ENCODE measurements at places on chromosomes 1 and 21.
A peak's percentile ranks its signal among the peaks of the same experiment; 100 is the strongest.

GRCh38 chr1:51541313-51542050 lies 22.4 kb upstream of the EPS15 start:
- DNase-seq = no peak

- no peak for DNase-seq
Measured at GRCh38 chr1:206507284-206508129, at the start of gene RASSF5. RASSF5 (plus strand) TSS chr1:206507531; CDS start chr1:206507603, 72 bp downstream.

DNA sequence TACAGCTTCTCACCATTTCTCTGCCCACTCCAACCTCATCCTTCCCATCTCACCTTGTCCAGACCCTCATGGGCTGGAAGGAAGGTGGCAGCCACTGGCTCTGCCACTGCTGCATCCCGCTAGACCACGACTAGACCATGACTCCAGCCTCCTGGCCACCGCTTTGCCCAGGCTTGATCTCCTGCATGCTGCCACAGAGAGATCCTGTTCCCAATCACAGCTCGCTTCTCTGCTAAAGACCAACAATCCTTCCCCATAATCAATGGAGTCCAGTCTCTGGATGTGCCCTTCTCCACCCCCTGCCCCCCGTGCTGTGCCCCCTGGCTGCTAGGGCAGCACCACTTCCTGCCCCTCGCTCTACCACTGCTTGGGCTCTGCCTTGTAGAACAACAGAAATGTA lies 64.9 kb upstream of the DMRTB1 start:
- DNase-seq = no peak

- DNase-seq = no peak
Measured at GRCh38 chr1:216215169-216215568, 208.1 kb downstream of the USH2A start.

DNA sequence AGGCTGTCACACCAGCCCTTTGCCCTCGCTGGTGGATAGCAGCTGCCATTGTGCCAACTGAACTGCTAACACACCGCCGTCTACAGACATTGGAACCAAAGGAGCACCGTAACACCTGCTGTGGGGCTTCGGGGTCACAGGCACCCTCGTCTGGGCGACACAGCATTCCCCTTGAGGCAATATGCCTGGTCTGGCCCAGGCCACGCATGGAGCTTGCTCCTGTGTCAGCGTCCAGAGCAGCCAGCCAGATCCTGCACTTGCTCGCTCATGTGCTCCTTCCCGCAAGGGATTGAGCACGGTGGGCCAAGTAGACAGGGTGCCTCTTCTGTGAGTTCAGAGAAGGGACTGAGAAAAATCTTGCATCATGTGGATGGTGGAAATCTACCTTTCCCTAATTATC lies 314.6 kb upstream of the PLD5 start:
- no peak for DNase-seq

DNA sequence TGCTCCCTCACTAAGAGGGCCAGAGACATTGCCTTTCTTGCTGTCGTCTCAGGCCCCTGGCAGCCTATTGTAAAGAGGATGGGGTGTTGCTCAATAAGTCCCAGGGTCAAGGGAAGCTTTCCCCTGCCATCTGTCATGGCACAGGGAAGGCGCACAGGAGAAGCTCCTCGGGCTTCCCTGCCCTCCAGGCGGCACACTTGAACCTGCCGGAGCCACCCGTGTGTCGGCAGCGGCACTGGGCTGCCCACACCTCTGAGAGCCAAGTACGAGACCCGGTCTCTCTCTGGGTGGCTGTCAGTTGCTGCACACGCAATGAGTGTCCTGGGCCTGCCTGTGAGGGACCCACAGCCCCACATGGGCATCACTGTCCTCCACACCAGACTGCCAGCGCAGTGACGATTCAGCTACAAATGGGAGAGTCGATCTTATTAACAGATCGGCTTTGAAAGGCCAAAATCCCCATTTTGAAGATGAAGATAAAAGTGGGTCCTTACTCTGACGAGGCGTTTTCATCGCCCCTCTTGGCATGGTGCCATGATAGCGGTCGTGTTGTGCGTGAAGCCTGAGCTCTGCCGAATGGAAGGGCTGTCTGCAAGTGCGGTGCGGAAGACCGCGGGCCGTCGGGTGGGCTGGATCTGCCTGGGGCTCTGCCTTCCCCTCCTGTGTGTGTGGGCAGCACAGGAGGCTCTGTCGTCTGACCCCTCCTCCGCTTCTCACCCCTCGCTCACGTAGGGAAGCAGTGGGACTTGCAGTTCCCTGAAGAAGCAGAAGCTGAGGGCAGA lies 29.2 kb upstream of the PDXK start:
- no peak for DNase-seq

DNA sequence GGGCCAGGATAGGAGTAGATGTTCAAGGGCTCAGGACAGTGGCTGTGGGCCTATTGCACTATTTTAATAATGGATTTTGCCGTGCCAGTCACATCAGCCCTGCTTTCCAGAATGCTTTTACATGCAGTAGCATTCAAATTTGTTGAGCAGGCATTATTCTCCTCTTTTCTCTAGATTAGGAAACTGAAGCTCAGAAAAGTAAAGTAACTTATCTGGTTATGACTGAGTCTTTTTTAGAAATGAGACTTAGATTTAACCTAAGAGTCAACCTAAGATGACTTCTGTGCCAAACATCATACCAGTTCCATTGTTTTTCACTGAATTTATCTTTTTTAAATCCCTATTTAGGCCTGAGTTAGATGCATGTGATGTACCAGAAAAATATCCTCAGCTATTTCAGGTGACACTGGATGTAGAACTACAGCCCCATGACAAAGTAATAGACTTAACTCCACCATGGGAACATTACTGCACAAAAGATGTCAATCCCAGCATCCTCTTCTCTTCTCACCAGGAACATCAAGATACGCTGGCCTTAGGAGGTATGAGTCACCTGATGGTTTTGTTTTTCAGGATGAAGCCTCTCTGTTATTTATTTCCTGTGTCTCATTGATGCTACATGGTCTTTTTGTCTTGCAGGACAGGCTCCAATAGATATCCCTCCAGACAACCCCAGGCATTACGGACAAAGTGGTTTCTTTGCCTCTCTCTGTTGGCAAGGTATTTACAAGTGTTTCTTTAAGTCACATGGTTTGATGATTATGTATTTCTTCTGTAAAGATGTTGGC lies 31.4 kb upstream of the LEPR start:
- DNase-seq = no peak

GRCh38 chr1:63983391-63984256 lies 209.8 kb downstream of the ROR1 start:
- peak; percentile 41 for DNase-seq

DNA sequence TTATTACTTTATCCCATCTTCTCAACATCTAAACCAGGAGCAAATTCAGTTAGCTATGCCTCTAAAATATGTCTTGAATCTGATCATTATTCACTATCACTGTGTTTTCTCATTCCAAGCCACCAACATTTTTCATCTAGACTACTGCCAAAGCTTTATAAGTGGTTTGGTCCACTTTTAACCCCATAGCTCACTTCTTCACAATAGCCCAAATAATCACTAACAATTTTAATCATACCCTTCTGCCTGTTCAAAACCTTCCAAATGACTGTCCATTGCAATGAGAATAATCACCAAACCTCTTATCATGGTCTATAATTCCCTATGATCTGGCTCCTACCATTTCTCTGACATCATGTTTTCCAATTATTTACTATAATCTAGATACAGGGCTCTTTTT lies 149.8 kb upstream of the ZNHIT6 start:
- DNase-seq = no peak

DNA sequence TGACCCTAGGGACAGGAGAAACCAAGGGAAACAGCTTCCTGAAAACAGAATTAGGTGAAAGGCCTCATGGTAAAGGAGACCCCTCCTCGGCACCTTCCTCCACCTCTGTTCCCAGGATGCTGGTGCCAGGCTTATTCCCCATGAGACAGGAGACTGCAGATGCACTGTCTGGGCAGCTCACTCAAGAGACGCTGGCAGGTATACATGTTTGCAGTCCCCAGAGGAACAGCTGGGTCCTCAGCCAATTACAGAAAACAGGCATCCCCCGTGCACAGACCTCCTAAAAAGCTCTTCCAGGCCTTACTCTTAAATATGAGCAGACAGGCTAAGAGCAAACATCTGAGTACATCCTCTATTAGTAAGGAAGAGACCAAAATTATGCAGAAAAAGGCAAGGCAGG lies 6.5 kb downstream of the CCSAP start:
- DNase-seq = no peak

- DNase-seq = no peak
Measured at GRCh38 chr1:59514061-59514909, 217.4 kb downstream of the FGGY start.

DNA sequence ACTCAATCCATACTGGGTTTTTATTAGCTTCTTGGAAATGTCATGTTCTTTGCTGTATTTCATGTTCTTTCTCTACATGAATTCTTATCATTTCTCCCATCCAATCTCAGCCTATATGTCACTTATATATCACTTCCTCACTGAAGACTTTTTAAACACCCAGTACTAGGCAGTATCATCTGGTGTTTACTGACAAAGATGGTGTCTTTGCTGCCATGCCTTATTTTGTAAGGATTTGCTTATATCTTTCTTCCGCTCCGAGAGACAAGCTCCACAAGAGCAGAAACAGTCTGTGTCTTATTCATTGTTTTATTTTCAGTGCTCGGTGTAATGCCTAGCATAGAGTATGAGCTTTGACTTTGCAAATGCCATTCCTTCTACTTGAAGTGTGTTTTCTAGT lies 30.2 kb downstream of the F13B start:
- DNase-seq = no peak

DNA sequence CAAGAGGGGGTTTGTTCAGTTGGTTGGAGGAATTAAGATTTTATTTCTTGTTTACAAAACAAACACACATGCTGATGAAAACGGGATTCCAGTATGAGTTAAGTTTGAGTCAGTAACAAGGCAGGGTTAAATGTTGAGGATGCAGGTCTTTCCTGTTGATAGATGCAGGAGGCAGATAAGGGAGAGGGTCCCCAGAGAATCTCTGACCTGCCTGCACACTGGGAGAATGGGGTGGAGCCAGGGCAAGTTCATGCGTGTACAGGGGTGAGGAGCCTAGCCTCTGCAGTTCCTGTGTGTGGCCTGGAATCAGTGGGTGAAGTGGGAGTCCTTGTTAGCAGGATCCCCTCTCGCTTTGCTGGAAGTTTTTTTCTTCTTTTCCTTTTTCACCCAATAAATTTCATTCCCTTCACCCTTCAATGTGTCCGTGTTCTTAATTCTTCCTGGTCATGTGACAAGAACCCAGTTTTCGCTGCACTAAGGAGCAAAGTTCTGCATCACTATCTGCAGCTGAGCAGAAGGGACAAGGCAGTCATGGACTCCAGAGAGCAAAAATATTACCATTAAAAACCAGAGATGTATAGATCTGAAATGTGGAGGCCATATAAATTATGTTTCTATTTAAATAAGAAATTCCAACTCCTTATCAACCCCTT lies 69.9 kb upstream of the MARK1 start:
- DNase-seq = no peak

- no peak for DNase-seq
Measured at GRCh38 chr1:34276606-34277005, 99.9 kb downstream of the C1orf94 start.

- DNase-seq = no peak
Measured at GRCh38 chr1:39088658-39089057, 62.5 kb downstream of the NDUFS5 start.

GRCh38 chr1:17719874-17720273 lies 35.3 kb upstream of the ACTL8 start:
- DNase-seq = no peak

- no peak for DNase-seq
Measured at GRCh38 chr1:25128121-25128621, 104.1 kb downstream of the SYF2 start.

GRCh38 chr1:11680270-11681070 lies 478 bp downstream of the MAD2L2 start:
- no peak for DNase-seq

- DNase-seq = no peak
Measured at GRCh38 chr1:181531441-181531840, 48.1 kb downstream of the CACNA1E start.

DNA sequence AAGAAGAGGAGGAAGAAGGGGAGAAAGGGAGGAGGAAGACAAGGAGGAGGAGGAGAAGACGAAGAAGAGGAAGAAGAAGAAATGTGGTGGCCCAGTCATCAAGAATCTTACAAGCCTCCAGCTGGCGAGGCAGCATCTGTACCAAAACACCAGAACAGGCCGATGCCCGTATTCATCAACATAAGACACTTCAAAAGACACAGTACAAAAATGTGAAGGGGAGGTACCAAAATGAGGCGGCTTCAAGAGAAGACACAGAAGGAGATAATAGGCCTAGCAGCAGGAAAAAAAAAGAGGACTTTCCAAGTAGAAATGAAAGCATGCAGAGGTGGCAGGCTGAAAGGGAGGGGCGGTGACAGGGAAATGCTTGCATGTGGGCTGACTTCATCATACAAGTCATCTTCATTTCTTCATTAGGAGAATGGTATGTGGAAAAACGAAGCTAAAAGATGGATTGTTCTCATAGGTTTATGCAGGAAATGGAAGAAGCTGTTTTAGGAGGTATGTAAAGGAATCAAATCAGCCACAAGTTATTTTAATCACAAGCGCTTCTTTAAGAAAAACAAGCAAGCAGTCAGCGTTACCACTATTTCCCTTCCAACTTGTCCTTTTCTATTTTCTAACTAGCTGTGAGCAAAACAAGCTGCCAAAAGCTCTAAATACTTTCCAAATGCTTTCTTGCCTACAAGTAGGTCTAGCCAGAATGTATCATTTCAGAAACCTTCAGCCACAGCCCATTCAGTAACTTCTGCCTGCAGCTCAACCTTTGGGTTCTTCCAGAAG lies 192.3 kb downstream of the SLC45A1 start:
- DNase-seq = no peak

GRCh38 chr1:37159102-37159501 lies 124.8 kb upstream of the GRIK3 start:
- DNase-seq = peak; percentile 41

DNA sequence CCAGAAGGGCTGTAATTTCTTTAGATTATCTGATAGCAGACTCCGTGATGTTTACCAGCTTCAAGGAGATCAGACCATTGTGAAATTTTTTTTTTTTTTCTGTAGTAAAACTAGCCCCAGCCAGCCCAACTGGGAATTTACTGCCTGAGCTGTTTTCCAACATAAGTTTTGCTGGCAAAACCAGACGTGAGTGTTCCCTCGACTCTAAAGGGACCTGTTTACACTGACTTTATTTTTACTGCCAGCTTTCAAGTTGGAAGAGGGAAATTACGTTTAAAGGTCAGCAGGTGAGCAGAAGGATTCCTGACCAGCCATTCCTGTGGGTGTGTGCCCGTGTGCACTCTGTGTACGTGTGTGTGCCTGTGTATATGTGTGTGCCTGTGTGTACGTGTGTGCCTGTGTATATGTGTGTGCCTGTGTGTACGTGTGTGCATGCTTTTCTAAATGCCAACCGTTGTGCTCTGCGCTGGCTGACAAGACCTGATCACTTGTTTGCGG lies 374 bp downstream of the MAB21L3 start:
- DNase-seq = no peak

DNA sequence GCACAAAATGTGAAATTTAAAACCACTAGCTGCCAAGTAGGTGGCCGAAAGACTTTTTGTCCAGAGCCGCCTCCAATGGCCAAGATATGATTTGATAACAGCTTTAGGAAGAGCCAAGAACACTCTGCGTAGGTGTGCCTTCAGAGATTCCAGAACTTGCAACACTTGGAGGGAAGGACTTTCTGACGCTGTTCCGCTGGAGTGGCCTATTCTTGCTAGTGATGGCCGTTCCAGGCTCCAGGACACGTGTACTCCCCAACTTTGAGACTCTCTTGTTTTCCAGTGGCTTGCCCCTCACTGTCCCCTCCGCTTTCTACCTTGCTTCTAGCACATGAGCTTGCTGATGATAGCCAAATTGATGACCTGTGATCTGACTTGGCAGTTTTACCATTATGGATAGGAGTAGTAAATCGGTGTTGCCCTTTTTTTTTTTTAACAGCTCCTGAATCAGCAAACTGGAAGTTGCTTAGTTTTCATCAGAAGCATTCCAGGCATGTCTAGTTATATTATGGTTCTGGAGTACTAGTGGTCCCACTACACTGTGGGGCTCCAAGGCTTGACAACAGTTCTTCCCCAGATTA lies 1.0 kb downstream of the PRDX6 start:
- peak; percentile 62 for DNase-seq

Measured in HT-29 (cell line).